Hypothalamus (tissue), 51 donors: ENCODE measurements at places on chromosomes 3 and 15.

DNA sequence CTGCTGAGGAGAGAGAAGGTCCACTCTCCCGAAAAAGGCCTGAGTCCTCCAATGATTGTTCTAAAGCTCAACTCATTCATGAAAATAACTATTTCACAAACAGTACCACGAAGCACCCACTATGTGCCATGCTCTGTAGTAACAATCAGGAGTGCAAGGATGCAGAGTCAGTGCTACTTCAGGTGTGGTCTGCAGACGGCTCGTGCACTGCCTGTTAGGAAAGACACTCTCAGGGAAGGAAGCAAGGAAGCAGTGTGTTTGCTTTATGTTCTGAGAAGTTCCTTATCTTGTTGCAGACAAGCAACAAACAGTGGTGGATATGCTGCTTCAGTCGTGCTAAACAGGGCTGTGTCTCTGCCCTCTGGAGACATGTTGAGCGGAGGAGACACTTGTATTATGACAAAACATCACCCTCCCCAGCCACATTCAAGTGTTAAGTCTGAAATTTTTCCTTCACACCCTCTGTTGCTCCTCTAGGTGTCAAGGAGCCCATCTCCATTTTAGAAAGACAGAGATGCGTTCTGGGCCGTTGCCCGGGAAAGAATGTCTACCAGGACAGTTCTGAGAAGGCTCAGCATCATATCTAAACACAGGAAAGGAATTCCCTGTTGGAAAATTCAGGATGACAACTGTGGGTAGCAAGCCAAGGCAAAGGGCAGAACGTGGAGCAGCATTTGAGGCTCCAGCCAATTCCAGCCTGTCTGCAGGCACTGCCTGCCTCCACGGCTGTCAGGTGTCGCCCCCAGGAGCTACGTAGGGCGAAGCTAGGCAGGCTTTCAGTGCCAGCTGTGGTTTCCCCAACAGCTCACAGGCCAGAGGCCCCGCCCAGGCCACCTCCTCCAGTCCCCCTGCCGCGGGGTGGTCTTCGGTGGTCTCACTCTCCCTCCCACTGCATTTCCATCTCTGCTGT is 13.4 kb upstream of the ATP10A start:
- DNase-seq: no peak

DNA sequence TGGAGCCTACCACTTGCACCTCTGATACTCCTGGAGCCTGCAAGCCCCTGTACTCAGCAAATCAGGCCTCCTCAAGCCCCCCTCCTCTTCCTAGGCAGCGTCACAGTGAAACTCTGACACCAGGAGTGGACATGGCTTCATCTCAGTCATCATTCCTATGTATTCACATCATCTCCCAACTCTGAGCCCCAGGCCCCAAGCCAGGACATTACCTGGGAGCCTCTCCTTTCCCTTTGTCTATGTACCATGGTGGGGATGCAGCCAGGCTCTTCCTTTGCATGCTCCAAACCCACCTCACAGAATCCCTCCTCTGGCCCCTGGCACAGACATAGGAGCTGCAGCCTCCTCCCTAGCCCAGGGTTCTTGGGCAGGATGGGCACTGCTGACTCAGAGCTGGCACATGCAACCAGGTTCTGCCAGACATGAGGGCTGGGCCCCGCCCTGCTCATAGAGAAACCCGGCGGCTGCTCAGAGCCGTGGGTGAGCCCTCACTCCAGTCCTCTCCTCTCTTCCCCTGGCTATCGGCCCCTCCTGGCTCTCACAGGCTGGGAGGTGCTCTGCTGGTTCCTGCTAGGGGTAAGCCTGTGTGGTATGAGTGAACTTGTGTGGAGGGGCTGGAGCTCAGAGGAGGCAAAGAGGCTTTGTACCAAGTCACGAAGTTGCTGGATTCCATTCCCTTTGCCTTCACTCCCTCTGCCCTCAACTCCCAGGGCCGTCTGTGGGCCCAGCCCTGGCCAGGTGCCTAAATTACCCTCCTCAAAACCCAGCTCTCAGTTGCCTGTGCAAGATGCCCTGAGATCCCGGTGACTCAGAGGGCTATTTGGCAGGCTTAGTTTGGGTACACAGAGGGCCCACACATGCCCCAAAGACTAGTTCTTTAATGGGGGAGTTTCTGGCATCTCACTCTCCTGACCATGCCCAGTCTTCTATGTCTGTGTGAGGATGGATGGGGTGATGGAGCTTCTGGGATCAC is 1.9 kb upstream of the PLCD1 start:
- DNase-seq: no peak

GRCh38 chr3:38739396-38739689 is 76.7 kb downstream of the SCN10A start:
- no peak for DNase-seq

DNA sequence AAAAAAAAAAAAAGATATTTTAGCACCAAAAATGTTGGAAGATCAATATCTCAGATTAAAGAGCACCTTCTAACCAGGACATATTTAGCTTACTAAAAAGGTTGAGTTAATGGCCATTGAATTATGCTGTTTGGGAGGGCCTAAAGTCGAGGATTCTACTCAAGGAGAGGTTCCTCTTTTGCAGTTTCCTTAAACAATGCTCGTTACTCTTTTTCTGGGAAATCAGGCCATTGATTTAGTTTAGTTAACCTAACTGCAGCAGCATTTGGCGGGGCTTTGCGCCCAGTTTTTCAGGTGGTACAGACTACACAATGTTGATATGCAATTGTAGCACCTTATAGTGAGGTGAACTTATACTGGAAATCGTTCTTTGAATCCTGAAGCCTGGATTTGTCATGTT is 6.8 kb downstream of the ABHD2 start:
- no peak for DNase-seq

- DNase-seq: peak; percentile 30
Observed at GRCh38 chr15:43225201-43225949, 4.6 kb upstream of the EPB42 start.

DNA sequence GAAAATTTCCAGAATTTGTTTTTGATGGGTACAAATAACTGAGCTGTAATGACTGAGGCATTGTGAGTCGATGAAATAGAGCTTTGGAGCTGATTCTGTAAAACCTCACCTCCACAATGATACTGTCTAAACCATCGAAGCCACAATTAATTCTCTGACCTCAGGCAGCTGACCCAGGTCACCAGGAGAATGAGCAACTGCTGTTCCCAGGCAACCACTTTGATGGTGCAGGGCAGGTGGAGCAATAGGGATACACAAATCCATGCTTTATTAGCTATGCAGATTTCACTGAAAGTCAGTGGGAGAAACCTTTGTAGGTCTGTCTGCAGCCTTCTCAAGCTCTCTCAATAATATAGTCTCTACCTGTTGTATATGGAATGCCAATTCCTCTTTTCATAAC is 204.4 kb downstream of the RYR3 start:
- no peak for DNase-seq

DNA sequence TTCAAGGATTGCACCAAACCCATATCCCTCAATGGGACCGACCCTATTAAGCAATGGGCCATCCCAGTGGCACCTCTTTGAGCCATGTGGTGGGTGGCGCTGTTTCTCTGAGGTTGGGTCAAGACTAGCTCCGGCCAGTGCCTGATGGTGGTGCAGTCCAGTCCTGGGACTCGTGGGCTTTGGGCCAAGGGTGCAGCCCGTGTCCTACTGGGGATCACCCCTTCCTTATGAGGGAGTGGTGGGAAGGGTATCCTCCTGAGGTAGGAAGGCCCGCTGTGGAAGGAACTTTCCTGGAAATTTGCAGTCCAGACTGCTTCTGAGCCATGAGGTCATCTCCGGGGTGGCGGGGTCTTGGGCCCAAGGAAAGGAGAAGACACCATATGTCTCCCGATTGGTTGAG is 231.6 kb downstream of the SNRPN start:
- DNase-seq: no peak

DNA sequence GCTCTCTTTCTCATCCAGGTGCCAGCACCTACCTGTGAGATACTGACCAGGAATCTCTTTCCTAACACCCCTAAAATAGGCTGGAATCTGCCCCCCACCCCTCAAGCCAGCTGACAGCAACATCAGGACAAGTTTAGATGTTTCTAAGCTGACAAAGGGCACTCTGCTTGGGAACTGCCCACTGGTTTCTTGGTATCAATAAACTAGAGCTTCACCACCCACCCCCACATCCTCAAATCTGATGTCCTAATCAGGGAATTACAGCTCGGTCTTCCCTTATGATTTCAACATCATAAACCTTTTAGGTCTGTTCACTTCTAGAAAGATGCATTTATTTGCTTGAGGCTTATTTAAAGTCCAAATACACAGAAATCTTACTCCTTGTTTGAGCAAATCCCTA is 34.7 kb downstream of the CEP19 start:
- DNase-seq: no peak

GRCh38 chr3:47283591-47284364 is 1.0 kb downstream of the KLHL18 start:
- DNase-seq: no peak

DNA sequence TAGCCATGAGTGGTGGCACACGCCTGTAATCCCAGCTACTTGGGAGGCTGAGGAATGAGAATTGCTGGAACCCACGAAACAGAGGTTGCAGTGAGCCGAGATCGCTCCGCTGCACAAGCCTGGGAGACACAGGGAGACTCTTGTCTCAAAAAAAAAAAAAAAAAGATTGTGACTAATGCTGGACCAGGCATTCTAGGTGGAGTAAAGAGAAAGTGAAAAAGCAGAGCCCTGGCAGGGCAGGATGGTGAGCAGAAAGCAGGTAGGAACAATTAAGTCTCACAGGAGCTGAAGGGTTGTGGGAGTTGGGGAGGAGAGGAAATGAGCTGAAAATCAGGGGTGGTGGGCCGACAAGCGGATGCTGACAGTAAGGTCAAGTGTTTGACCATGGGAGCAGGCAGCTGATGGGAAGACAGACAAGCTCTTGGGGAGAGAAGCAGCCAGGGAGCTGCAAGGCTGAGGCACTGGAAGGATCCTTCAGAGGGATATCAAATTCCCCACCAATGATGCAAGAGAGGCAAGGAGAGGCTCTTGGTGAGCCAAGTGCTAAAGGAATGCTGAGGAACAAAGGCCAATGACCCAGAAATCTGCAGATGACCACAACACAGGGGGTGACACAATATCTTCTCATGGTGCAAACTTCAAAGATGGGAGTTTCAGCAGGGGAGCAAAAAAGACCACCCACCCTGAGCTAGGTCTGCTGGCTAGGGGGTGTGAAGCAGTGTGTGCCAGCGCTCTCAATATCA is 251.1 kb downstream of the ULK4 start:
- DNase-seq: no peak

DNA sequence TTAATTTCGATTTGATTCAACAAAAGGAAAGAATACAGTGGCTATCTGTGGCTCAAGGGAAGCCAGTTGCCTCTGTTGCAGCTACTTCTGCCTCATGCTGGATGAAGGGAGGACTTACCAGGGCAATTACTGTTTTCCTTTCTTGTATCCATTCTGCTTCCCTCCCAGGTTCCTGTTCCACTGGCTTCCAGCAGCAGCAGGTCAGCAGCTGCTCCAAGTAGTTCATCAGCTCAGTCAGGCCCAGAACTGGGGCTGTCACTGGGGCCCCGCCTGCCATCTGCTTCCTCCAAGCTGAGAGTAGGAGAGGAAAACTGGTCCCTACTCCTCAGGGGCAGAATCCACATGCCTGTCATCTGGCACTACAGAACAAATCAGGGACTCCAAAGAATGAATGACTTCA is 48.6 kb upstream of the ULK4 start:
- no peak for DNase-seq

DNA sequence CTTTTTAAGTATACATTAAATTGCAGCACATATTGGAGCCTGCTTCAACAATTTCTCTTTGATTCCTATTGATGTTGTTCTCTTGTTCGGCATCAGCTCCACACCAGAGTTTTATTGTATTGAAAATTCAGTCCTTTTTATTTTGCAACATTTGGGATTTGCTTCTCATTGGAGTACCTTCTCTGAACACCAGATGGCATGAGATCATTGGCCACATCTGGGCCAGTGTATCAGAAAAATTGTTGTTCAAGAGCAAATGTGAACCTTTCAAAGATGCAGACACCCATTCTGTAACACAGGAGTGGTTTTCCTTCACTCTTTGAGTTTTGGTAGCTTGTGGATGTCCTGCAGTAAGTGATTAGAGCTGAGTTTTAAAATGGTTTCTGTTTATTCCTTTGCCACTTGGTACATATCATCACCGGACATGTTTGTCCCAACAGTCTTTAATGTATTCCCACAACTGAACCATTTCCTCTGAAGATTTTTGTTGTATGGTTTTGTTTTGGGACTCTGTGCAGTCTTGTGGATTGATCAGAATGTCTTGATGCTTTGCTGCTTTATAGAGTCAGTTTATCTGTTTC is 96.1 kb downstream of the MCTP2 start:
- DNase-seq: no peak

- DNase-seq: no peak
Observed at GRCh38 chr3:31959251-31959650, 21.8 kb downstream of the OSBPL10 start.

DNA sequence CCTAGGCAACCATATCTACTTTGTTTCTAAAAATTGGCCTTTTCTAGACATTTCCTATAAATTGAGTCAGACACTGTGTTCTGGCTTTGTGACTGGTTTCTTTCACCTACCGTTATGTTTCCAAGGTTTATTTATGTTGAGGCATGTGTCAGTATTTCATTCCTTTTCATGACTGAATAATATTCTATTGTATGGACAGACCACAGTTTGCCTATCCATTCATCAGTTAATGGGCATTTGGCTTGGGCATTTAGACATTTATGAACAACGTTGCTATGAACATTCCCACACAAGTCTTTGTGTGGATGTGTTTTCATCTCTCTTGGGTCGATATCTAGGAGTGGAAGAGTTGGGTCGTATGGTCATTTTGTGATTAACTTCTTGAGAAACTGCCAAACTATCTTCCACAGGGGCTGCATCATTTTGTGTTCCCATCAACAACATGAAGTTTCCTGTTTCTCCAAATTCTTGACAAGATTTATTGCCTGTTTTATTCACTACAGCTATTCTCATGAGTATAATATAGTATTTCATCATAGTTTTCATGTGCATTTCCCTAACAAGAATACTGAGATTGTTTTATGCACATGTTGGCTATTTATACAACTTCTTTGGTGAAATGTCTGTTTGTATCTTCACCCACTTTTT is 3.5 kb upstream of the EFCC1 start:
- no peak for DNase-seq

- DNase-seq: no peak
Observed at GRCh38 chr15:52350423-52350822, 54.8 kb upstream of the MYO5C start.

- DNase-seq: no peak
Observed at GRCh38 chr3:107574650-107575049, 51.9 kb downstream of the BBX start.

GRCh38 chr3:168511428-168512014 is 415.8 kb upstream of the GOLIM4 start:
- no peak for DNase-seq

DNA sequence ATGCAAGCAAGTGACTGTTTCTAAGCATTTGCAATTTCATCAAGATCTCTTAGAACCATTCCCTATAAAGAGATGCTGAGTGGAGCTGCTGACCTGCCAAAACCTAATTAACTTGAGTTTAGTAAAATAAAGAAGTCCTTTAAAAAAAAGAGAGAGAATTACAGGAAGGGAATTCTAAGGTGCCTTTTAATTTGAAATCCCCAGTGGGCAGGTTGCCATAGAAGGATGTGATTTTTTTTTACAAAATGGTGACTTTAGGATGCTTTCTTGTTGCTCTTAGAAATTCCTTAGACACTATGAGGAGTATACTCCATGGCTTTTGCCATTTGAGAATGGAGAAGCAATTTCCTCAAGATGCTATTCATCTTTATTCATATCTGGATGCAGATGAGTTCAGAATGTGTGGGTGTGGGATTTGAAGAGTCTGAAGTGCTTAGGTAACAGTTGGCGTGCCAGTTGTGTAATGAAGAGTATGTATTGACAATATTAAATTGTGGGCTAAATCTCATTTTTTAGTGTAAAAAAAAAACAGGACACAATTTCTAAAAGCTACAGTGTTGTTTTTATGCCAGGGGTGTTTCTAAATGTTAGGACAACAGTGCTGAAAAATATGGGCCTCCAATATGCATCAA is 13.6 kb downstream of the LRRC3B start:
- no peak for DNase-seq
